ENCODE measurements at places on chromosomes 11 and 22.

DNA sequence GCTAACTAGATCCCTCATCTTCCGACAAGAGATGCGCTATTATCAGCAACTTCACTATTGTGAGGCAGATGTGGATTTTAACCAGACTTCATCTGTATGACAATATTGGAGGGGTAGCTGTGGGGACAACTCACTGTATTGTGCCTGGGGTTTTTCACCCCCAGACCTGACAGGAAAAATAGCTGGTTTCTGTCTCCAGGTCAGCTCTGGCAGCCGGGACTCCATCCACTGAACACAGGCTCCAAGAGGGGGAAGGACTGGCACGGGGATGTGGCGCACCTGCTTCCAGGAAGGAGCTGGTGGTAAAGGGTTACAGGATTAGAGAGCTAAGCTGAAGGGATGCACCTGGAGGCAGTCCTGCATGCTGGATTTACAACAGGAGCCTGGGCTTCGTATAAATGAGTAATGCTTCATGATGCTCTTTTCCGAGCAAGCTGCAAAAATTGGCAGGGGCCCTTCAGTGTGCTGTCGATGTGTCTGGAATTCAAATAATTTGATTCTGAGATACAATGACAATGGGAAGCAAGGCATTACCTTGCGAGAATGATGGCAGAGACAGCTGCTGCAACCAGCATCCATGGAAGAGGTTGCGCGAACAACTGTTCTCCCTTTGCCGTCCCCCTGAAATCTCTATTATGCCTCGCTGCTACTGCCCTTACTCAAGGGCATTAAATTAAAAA is 49.5 kb downstream of the LMO2 start:
- DNase-seq, result no peak

DNA sequence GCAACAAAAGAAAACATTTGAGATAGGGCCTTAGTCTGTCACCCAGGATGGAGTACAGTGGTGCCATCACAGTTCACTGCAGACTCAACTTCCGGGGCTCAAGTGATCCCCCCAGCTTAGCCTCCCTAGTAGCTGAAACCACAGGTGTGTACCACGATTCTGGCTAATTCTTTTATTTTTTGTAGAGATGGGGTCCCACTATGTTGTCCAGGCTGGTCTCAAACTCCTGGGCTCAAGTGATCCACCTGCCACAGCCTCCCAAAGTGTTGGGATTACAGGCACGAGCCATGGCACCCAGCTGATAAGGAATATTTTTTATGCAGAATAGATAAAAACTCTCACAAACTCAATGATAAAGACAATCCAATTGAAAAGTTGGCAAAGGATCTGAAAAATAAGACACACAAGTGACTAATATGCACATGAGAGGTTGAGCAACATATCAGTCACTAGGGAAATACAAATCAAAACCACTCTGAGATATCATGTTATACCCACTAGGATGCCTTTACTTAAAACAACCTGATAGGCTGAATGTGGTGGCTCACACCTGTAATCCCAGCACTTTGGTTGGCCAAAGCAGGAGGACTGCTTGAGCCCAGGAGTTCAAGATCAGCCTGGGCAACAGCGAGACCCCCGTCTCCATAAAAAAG is 33.9 kb upstream of the CLTCL1 start:
- DNase-seq, result no peak

GRCh38 chr11:74282914-74283371 is 28.5 kb downstream of the P4HA3 start:
- DNase-seq, result no peak

DNA sequence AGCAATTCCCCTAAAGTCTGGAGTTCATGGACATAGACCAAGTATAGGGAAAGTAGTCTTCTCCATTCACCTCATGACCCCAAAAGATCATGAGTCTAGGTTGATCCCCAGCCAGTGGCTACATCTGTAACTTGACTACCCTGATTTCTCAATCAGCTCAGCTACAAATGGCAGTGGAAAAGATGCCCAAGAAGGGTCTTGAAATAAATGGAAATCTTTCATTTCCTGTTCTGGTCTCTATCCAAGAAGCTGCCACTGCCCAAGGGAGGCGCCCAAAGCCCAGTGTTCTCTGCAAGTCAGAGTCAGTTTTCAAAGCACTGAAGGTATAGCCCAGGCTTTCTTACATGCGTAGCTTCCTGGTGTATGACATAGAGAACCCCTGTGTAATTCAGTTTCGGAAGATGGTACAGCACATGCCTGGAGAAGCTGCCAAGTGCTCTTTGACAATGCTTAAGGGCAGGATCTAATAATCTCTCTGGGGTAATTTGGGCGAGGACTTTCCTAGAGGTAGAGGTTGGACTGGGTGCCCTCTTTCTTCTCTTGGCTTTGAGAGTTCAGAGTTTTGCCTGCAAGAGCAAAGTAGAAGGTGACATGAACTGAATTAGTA is 101.1 kb downstream of the ADAMTS15 start:
- DNase-seq, result no peak

GRCh38 chr22:29385151-29385704 is 3.1 kb downstream of the AP1B1 start:
- DNase-seq, result no peak

DNA sequence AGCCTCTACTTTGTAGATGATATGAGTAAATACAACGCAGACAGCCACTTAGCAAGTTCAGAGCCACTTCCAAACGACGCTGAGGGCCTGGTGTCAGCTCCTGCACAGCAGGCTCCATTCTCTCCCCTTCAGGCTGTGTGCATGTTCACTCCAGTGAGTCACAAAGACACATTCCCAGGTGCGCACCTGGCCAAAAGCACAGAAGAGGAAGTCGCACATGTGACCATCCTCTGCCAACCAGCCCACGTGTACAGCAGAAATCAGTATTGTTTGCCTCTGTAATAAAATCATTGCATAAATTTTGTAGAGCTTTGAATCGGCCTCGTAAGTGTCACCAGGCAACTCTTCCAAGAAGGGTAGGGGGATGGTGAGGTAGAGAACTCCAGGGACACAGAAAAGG is 19.5 kb upstream of the TPH1 start:
- DNase-seq, result no peak

GRCh38 chr22:48782811-48783511 is 1044.7 kb downstream of the BRD1 start:
- no peak for DNase-seq

GRCh38 chr11:93279851-93280347 is 50.6 kb upstream of the DEUP1 start:
- DNase-seq, result no peak

DNA sequence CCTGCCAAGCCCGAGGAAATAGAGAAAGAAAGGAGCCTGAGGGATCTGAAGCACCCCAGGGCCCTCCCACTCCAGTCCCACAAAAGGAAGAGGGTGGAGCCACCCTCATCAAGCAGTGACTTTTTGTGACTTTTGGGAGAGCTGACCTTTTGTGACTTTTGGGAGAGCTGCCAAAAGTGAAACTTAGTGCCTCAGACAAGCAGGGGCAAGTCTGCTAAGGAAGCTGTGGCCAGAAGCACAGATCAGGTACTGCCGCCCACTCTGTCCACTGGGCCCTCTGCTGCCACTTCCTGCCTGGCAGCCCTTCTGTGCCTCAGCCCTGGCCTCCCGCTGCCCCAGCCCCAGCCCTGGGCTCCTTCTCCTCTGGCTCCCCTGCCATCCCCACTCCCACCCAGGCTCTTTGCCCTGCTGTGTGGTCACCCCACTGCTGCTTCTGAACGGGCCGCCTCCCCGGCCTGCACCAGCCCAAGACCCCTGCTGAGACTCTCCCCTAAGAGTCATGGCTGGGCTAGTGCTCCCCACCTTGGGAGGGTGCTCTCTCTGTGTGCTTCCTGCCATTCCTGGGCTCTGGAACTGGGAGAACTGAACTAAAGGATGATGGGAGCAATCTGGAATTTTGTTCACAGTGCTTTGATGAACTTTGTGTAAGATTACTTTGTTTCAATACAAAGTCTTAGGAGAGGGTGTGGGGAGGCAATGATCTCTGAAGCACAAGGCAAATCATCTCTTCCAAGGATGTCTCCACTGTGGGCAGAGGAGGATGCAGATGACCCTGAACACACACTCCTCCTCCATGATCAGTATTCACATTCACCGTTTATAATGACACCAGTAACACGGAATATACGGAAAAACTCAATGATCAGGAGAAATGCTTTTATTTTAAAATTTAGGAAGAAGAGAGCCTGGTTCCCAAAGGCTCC is at the start of gene APOBEC3H:
APOBEC3H (plus strand) TSS at position 147 of the 923 bp plus-strand sequence. CDS start 3,035 bp downstream, outside the sequence.
- DNase-seq, result peak; percentile 36

- no peak for DNase-seq
Measured at GRCh38 chr11:130593064-130593463, 144.6 kb downstream of the ADAMTS15 start.

GRCh38 chr11:73598719-73599379 is 937 bp upstream of the FAM168A start:
- DNase-seq, result no peak

DNA sequence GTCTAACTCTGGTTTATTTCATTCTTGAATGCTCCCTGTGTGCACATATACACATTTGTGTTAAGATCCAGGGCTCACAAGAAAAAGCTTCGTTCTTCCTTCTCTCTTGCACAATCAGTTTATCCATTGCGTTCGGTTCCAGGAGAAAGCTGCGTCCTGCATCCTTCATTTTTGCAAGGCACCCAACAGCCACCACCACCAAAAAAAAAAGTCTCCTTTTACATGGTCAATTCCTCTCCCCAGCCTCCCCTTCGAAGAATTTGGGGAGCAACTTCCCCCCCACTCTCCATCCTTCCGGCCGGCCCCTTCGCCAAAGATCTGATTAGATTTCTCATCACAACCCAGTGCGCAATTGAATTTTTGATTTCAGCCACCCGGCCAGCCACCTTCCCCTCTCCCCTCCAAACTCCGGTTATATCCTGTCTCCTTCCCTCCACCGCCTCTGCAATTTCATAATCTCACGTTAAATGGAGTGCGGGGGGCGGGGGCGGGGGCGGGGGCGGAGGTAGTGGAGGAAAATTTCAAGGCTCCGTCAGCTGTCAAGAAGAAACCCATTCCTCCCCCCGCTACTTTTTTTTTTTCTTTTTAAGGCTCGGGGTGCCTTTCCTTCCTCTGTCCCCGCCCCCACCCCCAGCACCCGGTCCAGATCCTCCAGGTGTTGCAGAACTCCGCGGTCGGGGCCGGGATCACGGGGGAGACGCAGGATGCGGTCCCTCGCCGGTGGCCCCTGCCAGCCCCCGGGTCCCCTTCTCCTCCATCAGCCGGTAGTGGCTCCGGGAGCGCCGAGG is 1166.5 kb downstream of the LRRC4C start:
- no peak for DNase-seq

DNA sequence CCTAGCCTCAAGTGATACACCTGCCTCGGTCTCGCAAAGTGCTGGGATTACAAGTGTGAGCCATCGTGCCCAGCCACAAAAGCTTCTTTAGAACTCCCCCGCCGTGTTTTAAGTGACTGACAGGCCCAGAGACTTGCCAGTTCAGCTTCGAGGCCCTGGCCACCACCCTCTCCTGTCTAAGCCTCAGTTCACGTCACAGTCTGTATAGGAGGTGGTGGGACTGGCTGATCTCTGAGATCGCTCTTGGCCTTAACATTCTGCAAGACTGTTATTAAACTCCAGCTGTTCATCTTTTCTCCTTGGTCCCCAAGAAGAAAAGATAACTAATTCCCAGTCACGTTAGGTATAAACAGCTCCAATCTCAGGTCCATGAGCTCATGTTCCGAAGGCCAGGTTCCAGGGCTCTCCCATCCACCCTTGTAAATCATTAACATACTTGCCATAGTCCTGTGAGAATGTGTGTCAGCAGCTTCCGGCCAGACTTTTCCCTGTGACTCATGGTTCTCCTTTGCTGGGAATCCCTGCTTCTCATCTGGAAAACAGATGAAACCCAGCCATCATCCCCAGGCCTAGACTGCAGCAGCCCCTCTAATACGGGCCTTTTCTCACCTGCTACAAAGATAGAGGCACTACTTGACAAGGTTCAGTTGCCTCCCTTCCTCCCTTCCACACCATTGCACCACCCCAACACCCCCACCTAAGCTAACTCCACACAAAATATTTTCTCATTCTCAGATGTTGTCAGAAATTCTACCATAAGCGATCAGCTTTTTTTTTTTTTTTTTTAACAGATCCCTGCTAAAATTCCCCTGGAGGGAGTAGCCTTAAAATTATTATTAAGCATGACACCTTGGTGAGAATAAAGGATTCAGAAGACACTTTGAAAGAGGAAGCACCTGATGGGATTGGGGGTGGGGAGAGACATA is 5.6 kb upstream of the KIAA0930 start:
- DNase-seq, result no peak

- no peak for DNase-seq
Measured at GRCh38 chr11:30567120-30567519, 19.0 kb downstream of the MPPED2 start.

GRCh38 chr11:120044011-120044675 is 93.8 kb downstream of the TRIM29 start:
- no peak for DNase-seq

DNA sequence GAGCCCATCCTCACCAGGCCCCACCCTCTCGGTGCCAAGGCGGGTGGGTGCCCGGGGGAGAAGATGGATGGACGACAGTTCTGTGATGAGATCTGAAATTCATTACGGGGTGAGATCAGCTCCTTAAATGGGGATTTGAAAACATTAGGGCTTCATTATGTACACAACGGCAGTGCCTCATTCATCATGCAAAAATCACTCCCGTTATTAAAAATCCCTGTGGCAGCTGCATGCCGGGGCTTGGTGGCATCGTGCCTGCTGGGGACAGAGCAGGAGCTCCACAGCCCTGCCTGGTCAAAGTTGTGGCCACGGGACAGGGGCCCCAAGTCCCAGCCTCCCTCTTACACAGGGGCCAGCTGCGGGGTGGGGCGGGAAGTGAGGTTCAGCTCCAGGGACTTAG is 20.2 kb downstream of the OTUB1 start:
- DNase-seq, result no peak

DNA sequence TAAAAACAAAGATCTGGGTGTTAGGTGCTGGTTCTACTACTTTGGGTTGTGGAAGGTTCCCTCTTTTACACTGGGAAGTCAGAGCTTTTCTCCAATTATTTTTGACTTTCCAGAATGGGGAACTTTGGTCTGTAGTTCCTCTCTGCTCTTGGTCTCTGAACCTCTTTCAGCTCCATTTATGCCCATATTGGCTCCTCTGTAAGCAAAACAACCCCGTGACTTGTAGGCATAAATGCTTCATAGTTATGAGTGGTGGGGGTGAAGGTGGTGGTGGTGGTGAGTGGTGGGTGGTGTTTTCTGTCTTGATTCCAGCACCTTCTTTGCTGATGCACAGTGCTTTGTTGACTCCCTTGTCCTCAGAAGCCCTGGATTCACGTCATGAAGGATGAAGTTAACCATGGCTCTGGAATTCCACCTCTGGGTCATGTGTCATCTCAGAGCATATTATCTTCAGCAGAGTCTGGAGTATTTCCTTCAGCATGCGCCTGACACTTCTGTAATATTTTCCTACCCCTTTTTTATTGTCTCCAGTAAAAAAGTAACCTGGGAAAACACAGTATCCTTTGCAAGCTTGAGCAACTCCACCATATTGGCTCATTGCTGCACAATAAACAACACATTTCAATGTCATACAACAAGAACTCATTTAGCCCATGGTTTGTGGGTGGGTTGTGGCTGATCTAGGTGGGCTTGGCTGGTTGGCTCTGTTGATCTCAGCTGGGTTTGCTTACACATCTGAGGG is 24.1 kb upstream of the GRK3 start:
- DNase-seq, result no peak

DNA sequence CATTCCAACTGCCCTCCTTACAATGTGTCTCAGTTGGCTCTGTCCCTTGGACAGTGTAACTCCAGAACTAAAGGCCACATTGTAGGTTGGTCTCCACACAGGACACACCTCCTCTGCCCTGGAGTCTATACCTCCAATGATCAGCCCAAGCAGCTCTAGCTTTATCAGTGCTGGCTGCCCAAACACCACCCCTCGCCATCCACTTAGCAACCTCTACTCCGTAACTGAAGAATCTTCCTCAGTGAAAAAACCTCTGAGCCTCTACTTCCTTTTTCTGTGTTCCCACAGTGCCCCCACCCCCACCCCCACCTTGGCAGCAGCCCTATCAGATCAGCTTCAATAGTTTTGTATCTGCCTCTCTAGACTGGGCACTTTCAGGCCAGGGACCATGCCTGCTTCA is 33.4 kb downstream of the SERPINH1 start:
- DNase-seq, result peak; percentile 12

Data from common myeloid progenitor, CD34-positive (primary cell).